Lower lobe of right lung (tissue), 2 donors: ENCODE measurements at places on chromosomes 1 and 21. TPM values are rescaled to one million over a fixed set of nuclear protein-coding genes. Genes with fewer than 3 reads are reported as not detected.

The CRNN gene
- not detected for total RNA-seq

- no peak for DNase-seq
These were observed 41.1 kb downstream of the GLIS1 start for GRCh38 chr1:53697721-53698383.

- peak; percentile 27 for DNase-seq
These were observed 22.2 kb upstream of the ARHGEF16 start for GRCh38 chr1:3432306-3432705.

The SLC9C2 gene
- 1.4 TPM for total RNA-seq

DNA sequence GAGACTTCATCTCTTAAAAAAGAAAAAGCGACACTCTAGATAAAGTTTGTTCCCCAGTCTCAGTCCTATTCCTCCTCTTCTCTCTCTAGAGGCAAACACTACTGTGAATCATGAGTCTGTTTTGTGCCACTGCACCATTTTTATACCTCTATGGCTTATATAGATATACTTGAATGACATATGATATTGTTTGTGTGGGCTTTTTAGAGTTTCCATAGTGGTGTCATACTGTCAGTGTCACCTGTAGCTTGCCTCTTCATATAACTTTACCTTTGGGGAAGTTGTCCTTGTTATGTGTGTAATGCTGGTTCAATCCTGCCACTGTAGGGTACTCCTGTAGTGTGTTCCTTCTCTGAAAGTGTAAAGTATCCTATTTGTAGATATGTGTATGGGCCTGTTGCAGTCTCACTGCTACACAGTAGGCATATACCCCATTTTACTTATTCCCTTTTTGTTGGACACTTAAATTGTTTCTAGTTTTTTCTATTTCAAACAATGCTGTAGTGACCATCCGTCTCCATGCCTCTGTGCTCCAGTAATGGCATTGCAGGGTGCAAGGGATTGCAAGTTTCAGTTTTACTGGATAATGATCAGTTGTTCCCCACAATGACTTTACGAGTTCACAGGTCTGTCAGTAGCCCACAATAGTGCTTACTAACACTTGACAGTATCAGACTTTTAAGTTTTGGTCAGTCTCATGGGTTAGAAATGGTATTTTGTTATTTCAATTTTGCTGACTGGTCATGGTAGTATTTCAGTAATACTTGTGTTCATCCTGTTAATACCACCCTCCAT lies 2.7 kb downstream of the PRMT2 start:
- no peak for DNase-seq

The FAM3B gene
- 4.8 TPM for total RNA-seq

DNA sequence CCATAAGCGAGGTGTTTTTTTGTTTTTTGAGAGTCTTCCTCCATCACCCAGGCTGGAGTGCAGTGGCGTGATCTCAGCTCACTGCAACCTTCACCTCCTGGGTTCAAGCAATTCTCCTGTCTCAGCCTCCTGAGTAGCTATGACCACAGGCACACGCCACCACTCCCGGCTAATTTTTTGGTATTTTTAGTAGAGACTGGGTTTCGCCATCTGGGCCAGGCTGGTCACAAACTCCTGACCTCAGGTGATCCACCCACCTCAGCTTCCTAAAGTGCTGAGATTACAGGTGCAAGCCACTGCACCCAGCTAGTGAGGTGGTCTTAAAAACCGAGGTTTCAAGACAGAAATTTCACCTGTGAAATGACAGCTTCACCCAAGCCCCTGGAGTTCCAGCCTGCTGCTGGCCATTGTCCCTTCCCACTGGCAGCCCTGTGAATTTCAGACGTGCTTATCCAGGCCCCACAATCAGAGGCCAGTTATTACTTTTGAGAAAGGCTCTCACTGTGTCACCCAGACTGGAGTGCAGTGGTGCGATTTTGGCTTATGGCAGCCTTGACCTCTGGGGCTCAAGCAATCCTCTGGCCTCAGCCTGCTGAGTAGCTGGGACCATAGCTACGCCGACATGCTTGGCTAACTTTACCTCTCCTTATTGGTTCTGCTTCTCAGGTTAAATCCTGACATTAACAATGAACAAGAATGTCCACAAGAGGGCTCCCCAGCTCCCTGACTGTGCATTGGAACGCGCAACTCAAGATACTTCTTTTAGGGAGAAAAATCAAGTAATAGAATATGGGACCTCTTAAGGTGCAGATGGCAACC lies 19.4 kb downstream of the ENO1 start:
- no peak for DNase-seq

The OR2L2 gene
- not detected for total RNA-seq

- no peak for DNase-seq
These were observed 139.1 kb downstream of the SLC45A1 start for GRCh38 chr1:8456991-8457390.

The TOE1 gene
- 11.5 TPM for total RNA-seq

The HAO2 gene
- total RNA-seq: not detected

GRCh38 chr1:154474802-154475201 lies 27.2 kb upstream of the TDRD10 start:
- peak; percentile 75 for DNase-seq

The MAN1C1 gene
- 20.4 TPM for total RNA-seq
